ENCODE measurements at places on chromosomes 16 and 17. TPM values are rescaled to one million over a fixed set of nuclear protein-coding genes. Genes with fewer than 3 reads are reported as not detected.

Gene CDH13
- total RNA-seq = 0.07 TPM

Gene TOB1
- total RNA-seq = 43.9 TPM

- DNase-seq = no peak
- peaks cover 5% of the 10 kb centered on the region for H3K4me1 ChIP-seq
- H3K27me3 ChIP-seq = peaks cover 51% of the 10 kb centered on the region
- peak overlapping the region; percentile 61 for H3K4me3 ChIP-seq
Observed at GRCh38 chr16:30997725-30998711, 12.4 kb downstream of the STX1B start.

DNA sequence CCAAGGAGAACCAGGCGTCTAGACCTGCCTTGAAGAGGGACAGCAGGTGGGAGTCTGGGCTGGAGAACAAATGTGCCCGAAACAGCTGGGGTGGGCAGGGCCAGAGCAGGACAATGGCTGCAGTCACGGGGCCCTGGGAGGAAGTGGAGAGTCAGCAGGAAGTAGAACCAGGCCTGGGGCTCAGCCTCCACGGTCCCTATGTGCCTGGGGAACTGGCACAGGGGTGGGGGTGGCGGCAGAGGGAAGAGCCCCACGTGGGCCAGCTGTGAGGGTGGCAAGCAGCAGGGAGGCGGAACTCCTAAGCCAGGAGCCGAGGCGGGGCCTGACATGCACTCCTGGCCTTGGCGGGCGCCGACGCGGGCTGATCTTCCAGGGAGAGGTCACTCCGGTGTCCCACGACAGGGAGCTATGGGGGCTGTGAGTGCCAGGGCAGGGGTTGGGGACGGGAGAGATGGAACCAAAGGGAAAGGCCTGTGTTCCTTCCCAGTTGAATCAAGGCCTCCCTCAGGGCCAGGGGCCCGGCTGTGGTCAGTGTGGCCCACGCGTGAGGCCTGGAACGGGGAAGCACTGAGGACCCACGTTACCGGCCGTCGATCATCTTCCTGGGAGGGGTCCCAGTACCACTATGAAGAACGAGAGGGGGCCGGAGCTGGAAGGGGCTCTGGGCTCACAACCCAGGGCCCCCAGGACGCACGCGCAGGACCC, 42.7 kb downstream of the TIMM22 start:
- DNase-seq = no peak
- no peak overlapping the region for H3K27ac ChIP-seq
- no peaks in the 10 kb centered on the region for H3K27me3 ChIP-seq
- peaks cover 12% of the 10 kb centered on the region for H3K36me3 ChIP-seq

- no peak overlapping the region for H3K4me3 ChIP-seq
- no peaks in the 10 kb centered on the region for H3K27me3 ChIP-seq
- DNase-seq = no peak
- H3K4me1 ChIP-seq = peaks cover 15% of the 10 kb centered on the region
- H3K27ac ChIP-seq = no peak overlapping the region
- no peaks in the 10 kb centered on the region for H3K36me3 ChIP-seq
Observed at GRCh38 chr17:77106874-77107358, 33.9 kb upstream of the SEC14L1 start.

DNA sequence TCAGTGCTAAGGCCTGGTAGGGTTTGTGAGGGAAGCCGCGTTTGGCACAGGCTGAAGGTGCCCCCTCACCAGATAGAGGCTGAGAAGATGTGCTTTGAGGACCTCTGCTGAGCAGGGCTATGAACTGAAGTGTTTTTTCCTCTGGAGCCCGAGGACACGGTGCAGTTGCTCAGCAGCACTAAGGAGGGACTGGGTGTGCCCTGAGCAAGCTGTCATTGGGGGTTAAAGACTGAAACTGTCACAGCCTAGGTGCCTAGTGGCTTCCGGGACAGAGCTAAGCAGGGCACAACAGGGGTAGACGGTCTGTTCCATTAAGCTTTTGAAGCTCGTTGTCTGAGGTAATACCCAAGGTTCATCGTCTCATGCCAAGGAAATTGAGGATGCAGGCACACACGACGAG, 24.8 kb upstream of the ASGR2 start:
- no peak overlapping the region for H3K4me3 ChIP-seq
- no peak overlapping the region for H3K27ac ChIP-seq
- no peaks in the 10 kb centered on the region for H3K36me3 ChIP-seq
- no peak for DNase-seq
- H3K4me1 ChIP-seq = peaks cover 20% of the 10 kb centered on the region
- H3K27me3 ChIP-seq = peaks cover 3% of the 10 kb centered on the region

- H3K4me1 ChIP-seq = no peaks in the 10 kb centered on the region
- DNase-seq = no peak
- no peak overlapping the region for H3K27ac ChIP-seq
- no peaks in the 10 kb centered on the region for H3K36me3 ChIP-seq
- no peaks in the 10 kb centered on the region for H3K27me3 ChIP-seq
Observed at GRCh38 chr17:55576237-55576995, 65.2 kb upstream of the SMIM36 start.

Gene PRAC2
- total RNA-seq = not detected

DNA sequence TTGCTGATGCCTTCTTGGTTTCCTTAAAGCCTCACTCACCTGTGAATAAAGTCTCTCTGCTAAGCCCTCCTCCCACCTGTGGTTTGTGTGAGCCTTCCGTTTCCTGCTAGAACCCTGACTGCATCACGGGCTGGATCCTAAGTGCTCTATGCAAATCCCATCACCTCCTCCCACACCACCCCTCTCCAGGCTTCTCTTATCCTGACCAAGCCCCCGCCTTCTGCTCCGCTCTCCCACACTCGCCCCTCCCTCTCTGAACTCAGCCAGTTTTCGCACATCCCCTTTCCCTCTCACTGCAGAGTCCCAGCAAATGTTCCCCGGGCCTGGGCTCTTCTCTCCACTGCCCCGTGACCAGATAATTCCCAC, 51.8 kb downstream of the PIMREG start:
- H3K27ac ChIP-seq = no peak overlapping the region
- no peak for DNase-seq
- peaks cover 5% of the 10 kb centered on the region for H3K4me1 ChIP-seq
- no peaks in the 10 kb centered on the region for H3K36me3 ChIP-seq
- H3K4me3 ChIP-seq = no peak overlapping the region

DNA sequence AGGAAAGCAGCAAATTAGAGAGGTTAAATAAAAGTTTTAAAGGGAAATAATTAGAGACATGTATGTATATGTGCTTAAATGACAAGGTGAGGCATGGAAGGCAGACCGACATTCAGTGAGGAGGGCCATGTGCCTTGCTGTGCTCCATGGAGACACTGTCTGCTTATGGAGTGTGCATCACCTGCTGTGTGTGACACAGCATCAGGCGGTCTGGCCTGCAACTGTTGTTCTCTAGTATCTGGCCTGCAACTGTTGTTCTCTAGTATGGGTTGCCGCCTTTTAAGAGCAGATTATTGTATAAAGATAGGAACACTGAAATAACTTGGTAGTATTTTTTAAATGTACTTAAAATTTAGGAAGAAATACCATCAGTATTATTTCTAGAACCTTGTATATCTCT, 225.1 kb downstream of the LGALS9B start:
- no peak overlapping the region for H3K4me3 ChIP-seq
- H3K36me3 ChIP-seq = peaks cover 10% of the 10 kb centered on the region
- H3K27me3 ChIP-seq = no peaks in the 10 kb centered on the region
- peaks cover 3% of the 10 kb centered on the region for H3K4me1 ChIP-seq

Gene PRR29
- total RNA-seq = 3.7 TPM

GRCh38 chr17:74276541-74277009, 2.5 kb downstream of the DNAI2 start:
- H3K27ac ChIP-seq = no peak overlapping the region
- peaks cover 3% of the 10 kb centered on the region for H3K4me1 ChIP-seq
- peaks cover 49% of the 10 kb centered on the region for H3K27me3 ChIP-seq
- no peak for DNase-seq

GRCh38 chr16:83969771-83970429, 1.9 kb downstream of the NECAB2 start:
- peak overlapping the region; percentile 46 for H3K4me3 ChIP-seq
- peaks cover 15% of the 10 kb centered on the region for H3K27me3 ChIP-seq
- DNase-seq = no peak
- H3K27ac ChIP-seq = no peak overlapping the region
- no peaks in the 10 kb centered on the region for H3K4me1 ChIP-seq

DNA sequence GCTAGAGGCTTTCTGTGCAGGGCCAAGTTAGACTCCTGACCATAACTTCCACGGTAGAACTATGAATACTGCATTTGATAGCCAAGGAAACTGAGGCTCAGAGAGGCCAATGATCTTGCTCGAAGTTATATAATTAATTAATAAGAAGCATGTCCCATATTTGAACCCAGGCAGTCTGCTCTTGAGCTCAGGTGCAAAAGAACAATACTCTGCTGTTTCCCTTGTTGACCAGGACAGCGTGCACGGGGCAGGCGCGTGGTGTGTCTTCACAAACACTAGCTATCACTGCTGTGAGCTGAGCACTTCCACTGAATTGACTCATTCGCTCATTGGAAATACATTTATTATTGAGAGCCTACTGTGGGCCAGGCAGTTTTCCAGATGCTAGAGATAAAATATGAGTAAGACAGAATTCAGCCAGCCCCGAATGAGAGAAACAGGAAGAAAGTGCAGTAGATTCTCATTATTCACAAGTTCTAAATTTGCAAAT, 1.6 kb downstream of the CHD9 start:
- no peak overlapping the region for H3K27ac ChIP-seq
- H3K36me3 ChIP-seq = no peaks in the 10 kb centered on the region
- no peak overlapping the region for H3K4me3 ChIP-seq
- no peak for DNase-seq
- H3K4me1 ChIP-seq = peaks cover 8% of the 10 kb centered on the region

DNA sequence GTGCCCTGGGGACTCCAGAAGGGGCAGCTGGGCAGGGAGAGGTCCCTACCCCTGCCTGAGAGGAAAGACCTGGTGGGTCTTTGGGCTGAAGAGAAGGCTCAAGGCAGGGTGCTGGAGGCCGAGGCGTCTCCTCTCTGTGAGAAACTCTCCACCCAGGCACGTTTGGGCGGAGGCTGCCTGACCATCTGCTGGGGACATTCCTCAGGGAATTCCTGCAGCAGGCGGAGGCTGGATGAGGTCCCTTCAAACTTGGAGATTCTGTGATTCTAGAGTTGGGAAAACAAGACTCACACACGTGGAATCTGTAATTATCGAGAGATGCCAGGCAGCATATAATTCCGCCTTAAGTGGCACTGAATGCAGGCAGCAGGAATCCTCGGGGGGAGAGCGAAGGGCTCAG, 21.1 kb upstream of the PHF12 start:
- no peak overlapping the region for H3K27ac ChIP-seq
- no peak for DNase-seq
- peaks cover 36% of the 10 kb centered on the region for H3K4me1 ChIP-seq
- H3K27me3 ChIP-seq = peaks cover 37% of the 10 kb centered on the region

- DNase-seq = no peak
- no peaks in the 10 kb centered on the region for H3K4me1 ChIP-seq
- H3K27ac ChIP-seq = no peak overlapping the region
- H3K27me3 ChIP-seq = no peaks in the 10 kb centered on the region
- no peaks in the 10 kb centered on the region for H3K36me3 ChIP-seq
Observed at GRCh38 chr16:17160920-17161431, 309.8 kb downstream of the XYLT1 start.

DNA sequence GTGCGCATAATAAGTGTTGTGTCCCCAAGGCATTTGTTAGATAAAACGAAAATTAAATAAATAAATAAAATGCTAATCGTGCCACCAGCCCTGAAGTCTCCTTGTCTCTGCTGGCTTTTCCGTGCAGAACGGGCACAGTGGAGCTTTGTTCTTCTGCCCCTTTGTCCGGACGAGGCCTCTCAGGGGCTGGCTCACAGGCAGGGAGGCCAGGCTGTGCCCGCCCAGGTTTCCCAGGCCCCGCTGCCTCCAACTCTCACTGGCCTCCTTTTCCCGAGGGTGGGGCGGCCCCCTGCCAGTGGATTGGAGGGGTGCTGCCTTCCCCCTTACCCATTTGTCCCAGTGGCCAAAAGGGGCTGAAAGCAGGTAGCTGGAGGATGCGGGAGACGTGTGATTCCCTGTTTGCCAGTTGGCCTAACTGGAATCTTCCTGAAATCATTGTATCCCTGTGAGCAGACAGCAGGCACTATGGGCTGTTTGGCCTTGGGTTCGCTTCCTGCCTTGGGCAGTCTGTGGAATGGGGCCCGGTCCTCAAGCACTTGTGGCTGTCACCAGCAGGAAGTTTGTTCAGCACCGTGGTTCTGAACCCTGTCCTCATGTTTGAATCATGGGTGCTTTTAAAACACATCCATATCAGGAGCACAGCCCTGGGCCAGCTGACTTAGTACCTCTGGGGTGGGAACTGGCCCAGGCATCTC, 64.4 kb downstream of the KSR1 start:
- no peak overlapping the region for H3K4me3 ChIP-seq
- no peaks in the 10 kb centered on the region for H3K36me3 ChIP-seq
- H3K4me1 ChIP-seq = peaks cover 27% of the 10 kb centered on the region

DNA sequence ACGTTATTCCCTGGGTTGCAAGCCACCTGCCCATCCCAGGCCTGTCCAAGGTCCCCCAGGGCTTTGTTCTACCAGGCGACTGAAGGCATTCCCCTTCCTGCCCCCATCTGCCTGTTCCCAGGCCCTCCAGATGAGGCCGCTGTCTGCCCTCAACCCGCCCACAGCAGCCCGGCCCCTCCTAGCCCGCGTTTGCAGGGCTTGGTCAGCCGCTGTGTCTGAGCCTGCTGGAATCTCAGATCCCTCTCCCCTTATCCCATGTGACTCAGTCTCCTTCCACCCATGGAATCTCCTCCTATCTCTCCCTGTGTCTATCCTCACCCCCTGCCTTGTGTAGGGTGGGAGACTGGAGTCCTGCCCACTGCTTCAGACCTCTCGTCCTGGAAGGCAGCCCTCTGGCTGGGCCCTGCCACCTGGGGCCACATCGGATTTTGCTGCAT, 186.0 kb upstream of the TNRC6C start:
- H3K27ac ChIP-seq = peak overlapping the region; percentile 41
- H3K4me3 ChIP-seq = no peak overlapping the region
- peaks cover 43% of the 10 kb centered on the region for H3K27me3 ChIP-seq
- peaks cover 4% of the 10 kb centered on the region for H3K4me1 ChIP-seq
- H3K36me3 ChIP-seq = no peaks in the 10 kb centered on the region

DNA sequence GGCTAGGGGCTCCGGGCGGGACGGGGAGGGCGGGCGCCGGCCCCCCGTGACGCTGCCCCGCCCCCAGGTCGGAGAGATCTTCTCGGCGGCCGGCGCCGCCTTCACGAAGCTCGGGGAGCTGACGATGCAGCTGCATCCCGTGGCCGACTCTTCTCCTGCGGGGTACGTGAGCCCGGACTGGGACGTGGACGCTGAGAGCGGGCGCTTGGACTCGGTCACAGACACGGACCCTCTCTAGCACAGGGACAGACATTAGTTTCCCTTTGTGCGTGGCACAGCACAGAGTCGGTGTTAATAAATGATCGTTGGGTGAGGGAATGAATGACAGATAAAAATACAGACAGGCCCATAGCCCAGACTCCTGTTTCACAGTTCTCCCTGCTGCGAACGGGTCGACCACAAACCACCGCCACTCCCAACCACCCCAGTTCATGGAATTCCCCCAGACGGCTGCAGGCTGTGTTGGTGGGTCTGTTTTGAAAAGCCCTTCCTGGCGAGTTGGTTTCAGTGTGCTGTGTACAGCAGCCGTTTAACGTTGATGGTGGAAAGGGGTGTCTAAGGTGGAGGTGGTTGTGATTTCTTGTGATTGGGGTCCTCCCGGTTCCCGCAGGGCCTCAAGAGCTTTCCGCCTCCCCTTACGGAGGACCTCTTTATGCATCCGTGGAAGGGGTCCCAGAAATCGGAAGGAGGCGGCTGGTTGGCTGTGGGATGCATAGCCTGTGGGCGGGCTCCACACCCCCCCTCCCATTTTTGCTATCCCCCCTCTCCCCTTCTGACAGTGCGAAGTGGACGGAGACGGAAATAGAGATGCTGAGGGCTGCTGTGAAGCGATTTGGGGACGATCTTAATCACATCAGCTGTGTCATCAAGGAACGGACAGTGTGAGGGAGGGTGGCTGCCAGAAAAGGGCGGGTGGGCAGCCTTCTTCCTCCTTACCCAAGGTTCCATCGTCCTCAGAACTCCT, 2.9 kb downstream of the RNASEK start:
- H3K36me3 ChIP-seq = peaks cover 3% of the 10 kb centered on the region
- H3K27me3 ChIP-seq = peaks cover under 1% of the 10 kb centered on the region
- peak overlapping the region; percentile 86 for H3K4me3 ChIP-seq
- DNase-seq = no peak

Gene TBC1D26
- 2.9 TPM for total RNA-seq
